ENCODE measurements at places on chromosomes 5 and 9.

DNA sequence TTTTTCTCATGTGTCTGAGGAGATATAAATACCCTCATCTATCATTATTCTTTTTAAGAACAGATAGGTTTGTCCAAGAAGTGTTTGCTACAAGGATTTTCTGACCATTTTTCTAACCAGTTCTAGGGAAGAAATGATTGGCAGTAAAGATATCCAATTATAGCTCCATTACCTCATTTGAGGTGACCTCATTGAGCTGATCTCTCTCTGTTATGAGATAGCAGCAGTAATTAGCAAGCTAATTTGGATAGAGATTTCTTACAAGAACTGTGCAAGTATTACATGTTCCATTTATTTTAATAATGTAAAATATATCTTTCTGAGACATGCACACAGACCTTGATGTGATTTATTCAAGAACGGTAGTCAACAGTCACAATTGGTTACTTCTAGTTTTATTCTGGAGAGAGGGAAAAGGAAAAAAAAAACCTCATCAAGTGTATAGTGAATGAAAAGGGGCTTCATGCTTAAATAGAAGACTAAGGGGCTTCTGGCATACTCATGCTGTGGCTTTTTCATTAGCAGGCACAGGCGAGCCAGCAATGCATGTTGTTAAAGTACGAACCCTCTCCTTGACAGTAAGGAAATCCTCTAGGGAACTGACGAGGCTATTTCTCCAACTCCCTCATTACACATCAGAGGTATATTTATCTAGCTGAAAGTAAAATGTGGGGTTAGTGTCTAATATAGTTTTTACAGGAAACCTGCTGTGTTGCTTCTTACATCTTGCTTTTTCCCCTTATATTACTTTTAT, 127.3 kb downstream of the NUDT12 start:
- DNase-seq = no peak

GRCh38 chr9:529731-530130, 311.8 kb upstream of the DMRT1 start:
- no peak for DNase-seq

- no peak for DNase-seq
These were observed 74.3 kb upstream of the SSBP2 start for GRCh38 chr5:81825237-81825636.

- no peak for DNase-seq
These were observed 89.1 kb upstream of the LIFR start for GRCh38 chr5:38645508-38645907.

DNA sequence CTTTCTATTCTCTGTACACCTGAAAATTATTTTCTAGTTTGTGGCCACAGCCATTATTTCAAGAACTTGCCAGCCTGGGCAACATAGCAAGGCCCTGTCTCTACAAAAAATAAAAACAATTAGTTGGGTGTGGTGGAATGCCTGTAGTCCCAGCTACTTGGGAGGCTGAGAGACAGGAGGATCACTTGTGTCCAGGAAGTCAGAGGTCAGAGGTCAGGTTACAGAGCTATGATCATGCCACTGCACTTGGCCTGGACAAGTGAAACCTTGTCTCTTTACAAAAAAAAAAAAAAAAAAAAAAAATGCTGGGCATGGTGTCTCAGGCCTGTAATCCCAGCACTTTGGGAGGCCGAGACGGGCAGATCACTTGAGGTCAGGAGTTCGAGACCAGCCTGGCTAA, 58.3 kb downstream of the HMGCR start:
- no peak for DNase-seq

DNA sequence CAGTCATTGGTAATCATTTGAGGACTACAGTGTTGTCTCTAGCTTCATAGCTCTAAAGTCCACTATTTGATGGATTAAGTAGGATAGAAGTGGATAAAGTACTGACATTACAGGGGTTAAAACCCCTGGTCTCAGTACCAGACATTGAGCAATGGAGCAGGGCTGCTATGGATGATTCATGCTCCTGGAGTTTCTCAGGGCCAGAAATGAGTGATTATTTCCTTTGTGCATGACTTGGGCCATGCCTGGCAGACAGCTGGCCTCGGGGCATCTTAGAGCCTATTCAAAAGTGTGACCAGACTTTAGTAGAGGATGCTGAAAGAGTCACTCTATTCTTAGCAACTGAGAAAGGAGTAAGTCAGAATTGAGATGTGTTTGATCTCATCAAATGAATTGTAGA, 350.7 kb upstream of the TLE4 start:
- no peak for DNase-seq

DNA sequence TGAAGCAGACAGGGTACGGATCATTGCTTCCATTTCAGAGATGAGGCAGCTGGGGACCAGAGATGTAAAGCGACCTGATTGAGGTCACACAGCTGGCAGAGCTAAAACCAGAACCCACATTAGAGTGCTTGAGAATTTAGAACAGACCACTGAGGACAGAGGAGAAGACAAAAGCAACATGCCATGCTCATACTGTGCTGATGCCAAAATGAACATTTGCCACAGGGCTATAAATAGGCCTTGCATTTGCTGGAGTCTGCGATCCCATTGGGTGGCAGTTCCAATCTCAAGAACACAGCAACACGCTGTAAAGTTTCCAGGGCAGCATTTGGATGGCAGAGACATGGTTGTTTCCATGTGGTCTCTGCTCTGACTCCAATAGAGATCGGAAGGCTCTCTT, 222.4 kb upstream of the TBC1D2 start:
- DNase-seq = no peak

DNA sequence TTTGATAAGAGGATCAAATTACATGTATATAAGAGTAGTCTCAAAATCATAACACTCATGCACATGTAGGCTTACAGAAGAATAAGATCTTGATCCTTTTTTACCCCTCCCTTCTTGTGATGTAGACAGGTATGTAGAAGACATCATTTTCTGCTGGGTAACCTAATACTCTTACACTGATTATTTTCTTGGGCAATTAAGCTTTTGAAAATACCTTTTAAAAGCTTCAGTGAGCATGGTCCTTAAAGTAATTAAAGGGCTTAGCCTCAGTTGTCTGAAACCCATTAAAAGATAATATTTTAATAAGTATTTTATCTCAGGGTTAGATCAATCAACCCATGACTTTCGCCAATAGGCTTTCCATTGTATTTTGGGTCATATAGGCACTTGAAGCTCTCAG, 50.6 kb downstream of the ALDH1A1 start:
- no peak for DNase-seq

- DNase-seq = peak; percentile 84
These were observed 16.1 kb downstream of the FBP1 start for GRCh38 chr9:94623253-94623652.
